Astrocyte (in vitro differentiated cells and primary cell): ENCODE measurements at places on chromosomes 6 and 20. TPM values are rescaled to one million over a fixed set of nuclear protein-coding genes. Genes with fewer than 3 reads are reported as not detected.

DNA sequence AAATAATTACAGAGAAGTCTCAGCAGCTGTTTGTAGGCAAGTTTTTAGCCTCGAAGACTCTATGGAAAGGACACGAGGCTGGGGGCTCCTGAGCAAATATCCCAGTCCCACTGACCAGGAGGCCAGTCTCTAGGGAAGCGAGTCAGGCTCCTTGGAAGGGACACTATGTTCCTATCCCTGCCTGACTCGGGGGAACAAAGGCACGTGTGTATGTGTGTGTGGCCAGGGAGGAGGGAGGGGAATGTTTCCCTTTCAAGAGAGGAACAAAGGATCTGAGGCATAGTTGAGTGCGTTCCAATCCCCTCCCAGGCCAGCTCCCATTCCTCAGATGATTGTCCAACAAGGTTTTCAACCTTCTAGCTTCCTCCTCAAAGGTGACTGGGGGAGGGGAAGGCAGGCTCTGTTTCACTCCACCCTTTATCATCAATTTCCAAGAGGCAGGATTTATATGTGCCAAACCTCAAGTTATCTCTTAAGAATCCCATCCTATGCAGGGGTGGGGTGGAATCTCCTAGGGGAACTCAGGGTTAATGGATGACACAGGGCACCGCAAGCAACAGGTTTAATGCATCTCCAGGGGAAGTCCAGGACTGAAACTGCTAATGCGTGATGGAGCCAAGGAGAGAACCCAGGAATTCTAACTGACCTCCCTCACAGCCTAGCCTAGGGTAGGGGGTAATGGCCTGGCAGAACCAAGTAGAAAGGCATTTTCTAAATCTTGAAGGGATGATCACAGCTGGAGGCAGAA is 9.9 kb downstream of the BCL2L1 start:
- H3K4me3 ChIP-seq = peak overlapping the region; percentile 54
- peak overlapping the region; percentile 99 for H3K27ac ChIP-seq
- H3K27me3 ChIP-seq = no peaks in the 10 kb centered on the region
- peaks cover 48% of the 10 kb centered on the region for H3K4me1 ChIP-seq
- H3K36me3 ChIP-seq = peaks cover 31% of the 10 kb centered on the region
- DNase-seq = peak; percentile 94

DNA sequence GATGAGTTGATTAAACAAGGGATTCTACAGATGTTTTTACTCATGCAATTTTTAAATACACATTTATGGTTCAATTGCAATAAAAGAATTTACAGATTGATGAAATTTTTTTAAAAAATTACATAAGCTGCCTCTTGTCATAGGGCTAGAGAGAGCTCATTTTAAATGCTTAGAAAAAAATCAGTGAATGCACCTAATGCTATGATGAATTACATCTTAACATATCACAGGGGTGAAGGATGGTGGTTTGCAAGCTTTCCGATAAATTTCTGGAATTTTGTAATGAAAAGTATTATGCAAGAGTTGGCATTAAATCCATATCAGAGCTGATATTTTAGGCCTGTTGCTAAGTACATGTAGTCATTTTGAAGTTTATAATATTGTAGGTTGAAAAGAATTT is 29.6 kb downstream of the DSE start:
- H3K27me3 ChIP-seq = no peaks in the 10 kb centered on the region
- H3K4me3 ChIP-seq = no peak overlapping the region
- peaks cover 3% of the 10 kb centered on the region for H3K36me3 ChIP-seq
- H3K4me1 ChIP-seq = peaks cover 35% of the 10 kb centered on the region

DNA sequence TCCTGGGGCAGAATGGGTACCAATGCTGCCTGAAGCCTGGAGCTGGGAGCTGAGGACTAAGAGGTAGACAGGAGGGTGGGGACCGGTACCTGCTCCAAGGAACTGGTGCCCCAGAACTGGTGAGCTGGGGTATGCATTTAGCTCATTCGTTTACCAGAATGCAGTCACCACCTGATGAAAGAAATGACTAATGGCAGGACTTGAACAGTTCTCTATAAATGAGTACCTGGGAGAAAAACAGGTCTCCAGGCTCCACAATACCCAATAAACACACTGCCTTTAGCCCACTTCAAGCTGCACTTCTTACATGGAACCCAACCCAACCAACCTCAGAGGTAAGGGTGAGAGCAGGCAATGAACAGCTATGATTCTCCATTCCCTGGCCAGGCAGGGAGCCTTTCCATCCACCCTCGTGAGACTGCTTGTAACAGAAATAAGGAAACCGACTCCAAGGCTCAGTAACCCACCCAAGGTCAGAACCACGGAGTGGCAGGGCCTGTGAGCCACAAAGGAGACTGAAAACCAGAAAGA is 15.4 kb downstream of the FKBP1A start:
- peaks cover 21% of the 10 kb centered on the region for H3K36me3 ChIP-seq
- no peaks in the 10 kb centered on the region for H3K27me3 ChIP-seq
- no peak overlapping the region for H3K4me3 ChIP-seq
- no peak for DNase-seq
- H3K27ac ChIP-seq = peak overlapping the region; percentile 33

DNA sequence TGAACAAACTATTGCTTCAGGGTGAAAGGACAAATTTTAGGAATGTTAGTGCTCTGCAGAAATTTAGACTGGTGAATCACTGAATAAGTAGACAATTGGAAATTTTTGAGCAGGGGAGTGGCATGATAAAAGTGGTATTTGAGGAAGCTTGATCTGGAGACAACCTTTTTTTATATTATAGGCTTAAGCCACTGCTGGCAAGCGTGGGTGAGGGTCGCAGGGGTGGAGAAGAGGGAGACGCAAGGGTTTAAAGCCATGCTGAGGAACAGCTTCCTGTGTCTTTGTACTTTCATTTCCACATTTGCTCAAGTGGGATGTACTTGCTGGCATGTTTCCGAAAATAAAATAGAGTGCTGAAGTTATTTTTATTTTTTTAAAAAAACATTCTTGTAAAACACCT is 23.7 kb downstream of the NCOA7 start:
- DNase-seq = peak; percentile 39
- no peak overlapping the region for H3K27ac ChIP-seq
- no peak overlapping the region for H3K4me3 ChIP-seq
- no peaks in the 10 kb centered on the region for H3K27me3 ChIP-seq
- peaks cover 4% of the 10 kb centered on the region for H3K36me3 ChIP-seq

DNA sequence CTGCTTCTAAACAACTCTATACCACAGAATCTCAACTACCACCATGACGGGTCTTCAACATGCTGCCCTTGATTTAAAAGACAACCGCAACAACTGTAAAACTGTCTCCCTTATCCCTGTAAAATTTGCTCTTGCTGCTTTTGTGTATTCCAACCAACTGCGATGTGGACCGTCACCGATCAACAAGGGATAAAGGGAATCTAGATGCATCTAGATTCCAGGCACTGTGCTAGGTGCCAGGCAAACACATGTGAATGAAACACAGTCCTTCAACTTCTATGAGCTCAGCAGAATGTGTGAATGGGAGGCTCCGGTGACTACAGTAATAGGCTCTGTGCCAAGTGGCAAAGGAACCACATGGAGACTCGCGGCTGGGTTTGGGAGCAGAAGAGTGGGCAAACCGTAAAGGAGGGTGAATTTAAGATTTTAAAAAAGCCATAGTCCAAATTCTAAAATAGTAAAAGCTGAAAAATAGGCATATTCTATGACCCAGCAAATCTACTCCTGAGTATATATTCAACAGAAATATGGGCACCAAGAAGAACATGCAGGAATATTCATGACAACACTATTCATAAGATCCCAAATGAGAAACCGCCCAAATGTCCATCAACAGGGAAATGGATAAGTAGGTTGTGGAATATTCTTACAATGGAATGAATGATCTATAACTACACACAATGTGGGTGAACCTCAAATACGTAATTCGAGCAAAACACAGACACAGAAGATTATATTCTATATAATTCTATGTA is 3.7 kb upstream of the PRND start:
- H3K4me1 ChIP-seq = peaks cover 3% of the 10 kb centered on the region
- no peaks in the 10 kb centered on the region for H3K36me3 ChIP-seq
- H3K27me3 ChIP-seq = peaks cover 12% of the 10 kb centered on the region
- no peak overlapping the region for H3K27ac ChIP-seq

- DNase-seq = no peak
- no peaks in the 10 kb centered on the region for H3K4me1 ChIP-seq
- no peaks in the 10 kb centered on the region for H3K27me3 ChIP-seq
These were observed 13.3 kb downstream of the TAF4 start for GRCh38 chr20:62052336-62052841.

The PBOV1 gene
- total RNA-seq = not detected in 2 replicates

The SPEF1 gene
- 0.45 and 1.2 TPM in 2 replicates for total RNA-seq
